Thoracic aorta (tissue), 2 donors: ENCODE measurements at places on chromosomes 1 and 21.

GRCh38 chr1:226485192-226485591, 63.4 kb upstream of the STUM start:
- no peak for DNase-seq

- DNase-seq: no peak
Observed at GRCh38 chr1:70091811-70092210, 113.6 kb downstream of the LRRC40 start.

DNA sequence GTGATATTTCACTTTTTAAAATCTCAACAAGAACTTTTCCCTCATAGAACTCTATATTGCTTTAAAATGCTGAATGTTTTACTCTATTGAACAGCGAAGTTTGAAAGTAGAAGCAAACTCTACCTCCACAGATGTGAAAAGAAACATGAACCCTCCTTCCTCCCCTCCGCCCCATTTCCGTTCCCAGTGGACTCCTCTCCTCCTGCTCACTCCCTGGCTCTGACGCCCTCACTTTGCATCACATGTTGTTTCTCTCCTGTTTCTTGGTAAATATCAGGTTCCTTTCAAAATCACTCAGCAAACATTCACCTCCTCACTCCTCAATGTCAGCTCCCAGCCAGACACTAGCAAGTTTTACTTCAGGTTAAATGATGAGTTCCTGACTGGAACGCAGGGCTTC, 34.6 kb downstream of the KCNH1 start:
- no peak for DNase-seq

GRCh38 chr1:151143057-151143435, 3.4 kb downstream of the SEMA6C start:
- no peak for DNase-seq

DNA sequence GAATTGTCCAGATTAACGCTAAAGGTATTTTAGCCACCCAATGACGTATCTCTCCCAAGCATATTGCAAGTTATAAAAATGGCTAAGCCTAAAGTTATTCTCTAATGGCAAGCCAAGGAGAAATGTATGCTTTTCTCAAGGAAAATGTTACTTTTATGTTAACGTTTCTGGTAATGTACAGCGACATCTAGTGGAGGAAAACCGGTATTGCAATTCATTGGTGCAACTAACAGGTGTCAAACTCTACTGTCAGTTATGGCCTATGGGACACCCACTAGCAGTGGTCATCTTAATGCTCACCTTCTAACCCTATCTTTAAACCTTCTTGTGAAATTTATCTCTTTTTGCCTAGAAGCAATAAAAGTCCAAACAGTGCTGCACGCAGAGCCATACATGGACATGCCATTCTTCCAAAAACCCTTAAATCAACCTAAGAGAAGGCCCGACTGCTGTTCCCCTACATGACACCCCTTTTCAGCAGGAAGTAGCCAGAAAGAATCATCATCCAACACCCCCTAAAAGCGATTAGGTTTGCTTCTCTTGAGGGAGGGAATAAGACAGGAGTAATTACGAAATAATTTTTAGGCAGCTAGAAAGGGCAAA, 68.7 kb upstream of the LRIF1 start:
- DNase-seq: no peak

GRCh38 chr1:238552271-238552670, 661.5 kb upstream of the ZP4 start:
- no peak for DNase-seq

- DNase-seq: no peak
Observed at GRCh38 chr1:11482701-11483479, 3.9 kb downstream of the DISP3 start.

DNA sequence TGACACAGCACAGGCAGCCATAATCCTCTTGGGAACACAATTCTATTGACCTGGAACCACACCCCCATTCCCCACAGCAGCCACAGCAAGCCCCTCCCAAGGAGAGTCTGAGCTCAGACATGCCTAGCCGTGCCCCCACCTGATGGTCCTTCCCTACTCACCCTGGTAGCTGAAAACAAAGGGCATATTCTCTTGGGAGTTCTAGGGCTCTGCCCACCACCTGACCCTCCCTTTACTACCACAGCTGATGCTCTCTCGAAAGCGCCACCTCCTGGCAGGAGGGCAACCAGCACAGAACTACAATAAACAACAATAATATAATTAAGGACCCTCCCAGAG, 184.8 kb upstream of the COA6 start:
- DNase-seq: no peak

GRCh38 chr1:159261721-159262494, 40.2 kb upstream of the FCER1A start:
- no peak for DNase-seq

DNA sequence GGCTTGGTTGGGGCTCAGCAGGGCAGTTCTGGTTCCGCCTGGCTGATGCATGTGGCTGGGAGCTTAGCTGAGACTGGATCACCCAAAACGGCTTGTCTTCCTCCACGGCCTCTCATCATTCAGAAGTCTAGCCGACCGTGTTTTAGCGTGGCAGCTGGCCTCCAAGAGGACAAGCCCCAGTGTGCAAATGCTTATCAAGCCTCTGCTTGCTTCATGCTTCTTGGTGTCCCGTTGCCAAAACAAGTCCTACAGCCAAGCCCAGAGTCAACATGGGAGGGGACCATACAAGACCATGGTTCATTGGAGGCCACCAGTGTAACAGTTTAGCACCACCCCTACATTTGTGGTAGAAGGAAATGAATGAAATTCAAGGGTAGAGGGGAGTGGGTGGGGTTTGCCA, 10.5 kb upstream of the KDF1 start:
- no peak for DNase-seq

GRCh38 chr1:221734187-221734586, 7.7 kb downstream of the DUSP10 start:
- DNase-seq: no peak

DNA sequence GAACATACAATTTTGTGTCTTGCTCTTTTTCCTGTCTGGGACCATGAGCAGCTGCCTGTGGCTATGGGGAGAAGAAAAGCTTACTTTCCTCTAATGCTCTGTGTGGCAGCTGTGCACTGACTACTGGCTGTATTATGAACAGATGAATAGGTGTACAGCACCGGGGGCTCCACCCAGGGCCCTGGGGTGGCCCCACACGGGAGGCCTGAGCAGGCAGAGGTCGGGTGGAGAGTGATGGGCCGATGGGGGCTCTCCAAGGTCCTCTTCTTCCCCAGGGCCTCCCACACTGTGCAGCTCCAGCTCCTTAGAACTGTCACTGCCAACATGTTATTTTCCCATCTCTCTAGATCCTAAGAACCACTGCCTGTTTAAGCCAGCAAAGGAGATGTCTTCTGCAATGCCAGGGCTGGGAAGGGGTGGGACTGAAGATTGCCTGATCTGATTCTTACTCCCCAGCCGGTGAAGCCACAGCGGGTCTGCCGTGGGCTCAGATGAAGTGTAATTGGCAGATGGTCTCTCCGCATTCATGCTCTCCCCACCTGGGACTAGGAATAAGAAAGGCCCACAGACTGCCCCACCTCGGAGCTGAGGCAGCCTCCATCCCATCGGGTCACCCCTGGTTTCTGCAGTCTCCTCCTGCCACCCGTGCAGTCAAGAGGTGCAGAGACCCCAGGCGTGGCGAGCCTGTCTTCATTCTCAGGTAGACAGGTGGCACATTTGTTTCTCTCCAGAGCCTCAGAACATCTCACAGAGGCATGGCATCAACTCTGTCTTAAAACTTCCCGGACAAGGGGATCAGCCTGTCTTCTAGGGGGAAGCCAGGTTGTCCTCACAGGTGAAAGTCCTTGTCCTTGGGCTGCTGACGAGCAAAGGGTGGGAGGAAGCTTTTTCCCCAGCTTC, 186.5 kb upstream of the GALNT2 start:
- DNase-seq: no peak

GRCh38 chr1:96473791-96474434, 247.7 kb upstream of the PTBP2 start:
- no peak for DNase-seq

GRCh38 chr1:6142036-6142621, 38.0 kb downstream of the CHD5 start:
- no peak for DNase-seq

GRCh38 chr1:169070547-169070946, 35.9 kb upstream of the ATP1B1 start:
- DNase-seq: no peak

- DNase-seq: no peak
Observed at GRCh38 chr1:175870217-175870616, 126.8 kb upstream of the TNR start.

GRCh38 chr1:39585933-39586332, 9.3 kb upstream of the PABPC4 start:
- DNase-seq: no peak

GRCh38 chr1:30838996-30839395, 69.6 kb downstream of the SDC3 start:
- no peak for DNase-seq

DNA sequence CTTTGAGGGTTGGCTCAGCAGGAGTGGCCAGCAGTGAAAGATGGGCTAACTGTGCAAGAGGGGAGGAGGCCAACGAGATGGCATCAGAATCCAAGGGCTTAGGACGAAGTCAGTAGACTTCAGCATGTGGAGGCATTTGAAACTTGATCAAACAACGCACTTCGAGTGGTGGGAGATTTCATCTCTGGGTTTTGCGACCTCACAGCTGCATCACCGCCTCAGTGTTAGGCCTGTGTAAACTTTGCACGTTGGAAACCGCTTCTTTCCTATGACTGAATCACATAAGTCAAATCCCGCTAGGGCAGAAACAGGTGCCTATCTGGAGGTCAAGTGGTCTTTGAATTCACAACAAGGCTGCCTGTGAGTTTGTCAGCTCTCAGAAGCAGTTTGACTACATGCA, 17.8 kb downstream of the TFF3 start:
- DNase-seq: no peak

DNA sequence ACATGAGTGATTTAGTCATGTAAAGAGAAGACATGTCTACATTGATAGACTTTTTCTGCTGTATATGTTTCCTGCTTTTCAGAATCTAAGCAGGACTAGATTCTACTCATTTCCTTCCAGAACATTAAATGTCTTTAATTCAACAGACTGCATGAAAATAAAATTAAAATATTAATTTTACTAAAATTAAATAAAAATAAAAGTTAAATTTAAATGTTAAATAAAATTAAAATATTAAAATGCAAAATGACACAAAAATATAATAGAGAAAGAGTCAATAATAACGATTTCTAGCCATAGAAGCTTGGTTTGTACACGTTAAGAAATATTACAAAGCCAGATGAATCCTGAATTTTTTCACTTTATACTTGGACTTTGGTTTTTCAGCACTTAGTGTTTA, 552.8 kb upstream of the NR5A2 start:
- no peak for DNase-seq

DNA sequence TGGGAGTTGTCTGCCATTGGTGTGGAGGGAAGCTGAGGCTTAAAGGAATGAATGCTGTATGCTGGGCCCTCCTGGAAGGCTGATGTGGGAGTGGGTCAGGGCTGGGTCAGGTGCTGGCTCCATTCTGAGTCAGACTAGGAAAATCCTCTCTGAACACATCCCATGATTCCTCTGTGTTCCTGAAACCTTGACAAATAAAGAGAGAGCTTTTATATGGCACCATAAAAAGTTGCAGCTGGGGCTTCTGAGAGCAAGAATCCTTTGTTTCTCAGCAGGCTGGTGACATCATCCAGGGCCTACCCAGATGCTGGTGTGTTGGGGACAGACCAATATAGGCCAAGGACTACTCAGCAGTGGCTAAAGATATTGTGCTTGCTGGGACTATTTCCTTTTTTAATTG, 27.8 kb upstream of the NFASC start:
- DNase-seq: no peak

DNA sequence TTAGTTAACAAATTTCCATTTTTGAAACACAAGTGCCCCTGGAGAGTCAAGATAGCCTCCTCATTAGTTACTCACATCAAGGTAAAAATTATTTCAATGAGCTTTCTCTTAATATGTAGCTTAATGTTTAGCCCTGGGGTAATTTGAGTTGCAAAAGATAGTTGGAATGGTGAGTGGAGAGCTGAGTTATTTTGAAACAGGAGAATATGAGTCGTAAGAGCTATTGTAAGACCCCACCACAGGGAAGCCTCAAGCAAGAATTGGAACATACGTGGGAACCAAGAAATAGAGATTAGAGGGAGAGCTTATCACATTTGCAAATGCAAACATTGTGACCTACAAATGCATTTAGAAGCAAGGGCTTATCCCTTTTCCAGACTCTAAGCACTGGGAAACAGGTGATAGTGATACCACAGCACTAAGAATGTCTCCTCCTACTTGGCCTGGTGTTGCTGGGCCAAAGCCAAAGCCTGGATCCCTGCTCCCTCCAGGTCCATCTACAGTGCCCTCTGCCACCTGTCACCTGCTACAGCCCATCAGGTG, 635.1 kb downstream of the PTPRC start:
- no peak for DNase-seq

- no peak for DNase-seq
Observed at GRCh38 chr1:118717893-118718292, 270.2 kb downstream of the TBX15 start.

DNA sequence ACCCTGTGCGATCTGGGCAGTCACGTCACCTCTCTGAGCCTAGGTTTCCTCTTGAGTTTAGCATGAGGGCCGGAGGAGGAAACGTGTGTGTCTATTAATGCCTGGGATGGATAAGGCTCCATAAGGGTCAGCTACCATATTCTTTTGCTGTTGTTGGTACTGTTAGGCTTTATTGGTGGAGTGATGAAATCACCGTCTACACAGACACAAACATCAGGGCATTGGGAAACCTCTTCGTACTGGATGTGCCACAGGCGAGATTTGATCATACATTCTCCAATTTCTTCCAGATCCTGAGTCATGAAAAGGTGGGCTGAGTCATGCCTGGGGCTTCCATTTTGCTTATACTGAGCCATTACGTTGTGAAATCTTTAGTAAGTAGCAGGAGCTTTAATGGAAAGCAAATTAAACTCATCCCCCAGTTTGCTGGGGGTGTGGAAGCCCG, 24.9 kb upstream of the GRHL3 start:
- no peak for DNase-seq

- no peak for DNase-seq
Observed at GRCh38 chr1:11320153-11320936, 47.3 kb downstream of the UBIAD1 start.

GRCh38 chr21:37594472-37594951, 227.9 kb downstream of the DYRK1A start:
- DNase-seq: no peak

DNA sequence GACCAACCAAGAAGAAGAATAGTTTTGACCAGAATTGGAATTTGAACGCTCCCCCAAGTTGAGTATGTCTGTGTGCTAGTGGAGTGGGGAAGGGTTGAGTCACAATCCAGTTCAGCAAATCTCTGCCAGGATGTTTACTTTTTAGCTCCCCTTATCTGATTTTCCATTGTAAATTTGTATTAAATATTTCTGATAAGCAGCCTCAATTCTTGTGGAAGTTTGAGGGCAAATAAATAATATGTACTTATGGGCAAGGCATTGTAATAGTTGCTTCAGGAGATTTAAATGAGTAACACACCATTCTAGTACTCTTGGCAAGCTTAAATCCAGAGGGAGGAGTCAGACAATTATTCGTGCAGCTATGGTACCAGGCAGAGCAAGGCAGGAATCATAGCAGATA, 14.4 kb downstream of the CXADR start:
- no peak for DNase-seq
